ENCODE measurements at places on chromosomes 4 and X.

GRCh38 chr4:55500072-55500471, 46.6 kb downstream of the CLOCK start:
- DNase-seq = no peak

DNA sequence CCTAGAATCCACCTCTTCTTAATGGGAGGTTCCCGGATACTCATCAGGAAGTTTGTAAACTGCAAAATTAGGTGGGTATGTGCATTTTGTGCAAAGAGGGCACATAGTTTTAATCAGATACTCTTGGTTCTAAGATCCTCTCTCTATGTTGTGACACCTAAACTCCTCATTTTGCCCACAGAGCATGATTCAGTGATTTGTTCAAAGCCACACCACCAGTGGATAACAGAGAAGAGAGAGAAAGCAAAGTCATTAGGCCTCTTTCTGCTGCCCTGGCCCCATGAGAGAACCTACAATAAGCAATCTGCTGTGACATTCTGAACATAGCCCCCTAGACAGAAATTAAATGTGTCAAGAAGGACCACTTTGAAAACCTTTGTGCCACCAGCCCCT, 72.3 kb upstream of the STIM2 start:
- no peak for DNase-seq

GRCh38 chr4:112290341-112290740, 4.6 kb upstream of the TIFA start:
- DNase-seq = no peak

DNA sequence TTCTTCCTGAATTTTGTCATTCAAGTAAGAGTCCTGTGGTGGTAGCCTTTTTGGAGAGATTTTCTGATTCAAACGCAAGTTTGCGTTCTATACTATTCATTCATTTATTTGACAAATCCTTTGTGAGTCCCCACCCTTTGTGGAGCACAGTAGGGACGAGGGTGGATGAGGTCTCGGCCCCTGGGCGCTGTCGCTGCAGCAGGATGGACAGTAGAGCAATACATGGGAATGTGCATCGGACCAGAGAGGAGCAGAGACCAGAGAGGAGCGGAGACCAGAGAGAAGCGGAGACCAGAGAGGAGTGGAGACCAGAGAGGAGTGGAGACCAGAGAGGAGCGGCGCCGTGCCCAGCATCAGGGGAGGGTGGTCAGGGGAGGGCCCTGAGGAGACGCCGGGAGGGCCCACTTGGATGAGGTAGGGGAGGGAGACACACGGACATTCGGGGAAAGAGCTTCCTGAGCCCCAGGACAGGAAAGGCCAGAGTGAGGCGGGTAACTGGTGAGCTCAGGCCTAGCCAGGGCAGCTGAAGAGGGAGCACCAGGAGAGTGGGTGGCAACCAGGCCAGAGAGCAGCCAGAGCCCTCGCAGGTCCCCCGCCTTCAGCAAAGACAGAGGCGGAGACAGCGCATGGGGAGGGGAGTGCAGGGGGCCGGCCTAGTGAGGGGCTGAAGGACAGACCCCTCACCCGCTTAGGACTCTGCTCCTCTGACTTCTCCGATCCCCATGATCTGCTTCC, 67.3 kb downstream of the NAT8L start:
- DNase-seq = no peak

DNA sequence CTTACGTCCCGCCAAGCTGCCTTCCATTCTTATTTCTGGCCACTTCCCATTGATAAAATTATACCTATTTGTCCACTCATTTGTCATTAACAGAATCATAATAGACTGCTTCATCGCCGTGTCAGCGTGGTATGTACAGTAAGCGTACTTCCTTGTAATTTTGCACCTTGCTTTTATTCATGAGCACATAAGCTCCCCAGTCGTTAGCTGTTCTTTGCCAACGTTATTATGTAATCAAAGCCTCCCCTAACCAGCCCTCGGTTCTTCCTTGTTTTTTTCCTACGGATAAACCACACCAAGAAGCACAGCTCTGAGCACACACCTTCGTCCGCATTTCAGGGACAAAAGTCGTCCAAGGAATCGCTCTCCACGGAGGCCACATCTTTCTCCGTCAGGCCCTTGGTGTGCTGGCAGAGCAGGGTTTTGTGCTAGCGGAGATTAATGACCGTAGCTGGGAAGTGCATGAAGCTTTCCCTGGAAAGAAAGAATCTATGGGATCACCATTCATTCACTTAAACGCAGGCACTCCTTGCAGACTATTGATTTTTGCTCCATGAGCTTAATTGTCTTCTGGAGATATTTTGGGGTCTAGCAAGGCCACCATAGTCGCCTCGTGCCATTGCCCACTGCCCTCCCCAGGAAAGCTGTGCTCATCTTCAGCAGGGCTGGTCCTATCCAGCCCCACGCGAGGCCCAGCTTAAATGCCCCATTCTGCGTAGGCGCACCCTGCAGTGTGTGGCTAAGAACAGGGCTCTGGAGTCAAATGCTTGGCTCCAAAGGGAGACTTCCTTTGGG, 200.9 kb upstream of the PSAPL1 start:
- DNase-seq = no peak

GRCh38 chr4:84753321-84753972, 170.5 kb downstream of the CDS1 start:
- no peak for DNase-seq

DNA sequence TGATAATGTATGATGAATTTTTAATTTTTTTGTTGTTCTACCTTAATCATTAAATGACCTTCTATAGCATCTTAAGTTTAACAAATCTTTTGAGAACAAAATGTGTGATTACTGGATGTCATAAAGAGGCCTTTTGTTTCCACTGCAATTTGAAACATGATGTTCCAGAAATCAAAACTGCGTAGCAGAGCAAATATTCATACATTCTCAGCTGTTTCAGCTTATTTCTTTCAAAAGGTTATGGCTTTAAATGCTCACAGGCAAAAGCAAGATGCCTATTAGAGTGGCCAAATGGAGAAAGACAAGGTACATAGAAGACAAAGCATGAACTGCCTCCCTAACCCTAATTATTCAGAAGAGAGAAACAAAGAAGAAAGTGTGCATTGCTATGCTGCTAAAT, 233.0 kb upstream of the SLC7A11 start:
- DNase-seq = no peak

- no peak for DNase-seq
These were observed 393.8 kb upstream of the GRID2 start for GRCh38 chr4:91909963-91910362.

- no peak for DNase-seq
These were observed at the start of the genes CT45A10 and SAGE1 for GRCh38 chrX:135893294-135893817. CT45A10 (minus strand) TSS chrX:135893444; CDS start chrX:135885344, 8,100 bp downstream. SAGE1 (plus strand) TSS chrX:135893716; CDS start chrX:135896243, 2,527 bp downstream.

DNA sequence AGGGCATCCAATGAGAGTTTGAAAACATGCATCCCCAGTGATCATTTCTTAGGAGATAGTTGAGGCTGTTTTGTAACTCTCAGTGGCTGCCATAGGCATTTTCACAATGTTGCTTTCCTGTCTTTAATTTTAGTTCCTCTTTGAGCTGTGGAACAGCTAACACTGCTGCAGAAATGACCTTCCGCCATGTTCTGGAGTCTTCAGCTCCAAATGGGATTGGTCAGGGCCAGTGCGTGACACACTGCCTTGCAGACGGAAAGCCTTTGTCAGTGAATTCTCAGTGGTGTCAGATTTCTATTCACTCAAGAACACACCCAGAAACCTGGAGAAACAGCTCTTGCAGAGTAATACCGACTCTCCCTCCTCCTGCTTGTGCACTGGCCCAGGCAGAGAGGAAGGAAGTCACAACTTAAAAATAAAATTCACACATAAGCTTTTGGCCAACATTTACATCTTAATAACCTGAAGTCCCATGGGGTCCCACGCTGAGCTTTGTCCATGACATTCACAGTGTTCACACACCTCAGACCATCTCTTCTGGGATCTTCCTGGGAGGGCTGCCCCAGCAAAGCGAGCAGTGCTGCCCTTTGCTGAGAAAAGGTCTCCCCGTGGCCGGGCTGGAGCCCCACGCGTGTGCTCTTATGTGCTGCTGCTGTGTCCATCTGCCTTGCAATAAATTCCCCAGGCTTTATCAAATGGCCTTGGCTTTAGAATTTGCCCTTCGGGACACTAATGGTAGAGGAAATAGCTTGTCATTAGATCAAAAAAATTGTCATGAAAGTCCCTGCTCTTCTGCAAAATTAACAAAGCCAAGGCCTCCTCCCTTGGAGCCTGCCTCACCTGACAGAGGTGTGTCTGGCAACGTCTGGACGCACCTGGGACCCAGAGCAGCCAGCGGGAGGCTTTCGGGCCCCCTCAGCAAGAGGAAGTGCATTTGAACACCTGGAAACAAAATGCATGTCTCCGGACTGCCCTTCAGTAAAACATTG, 126.8 kb downstream of the IRF2 start:
- no peak for DNase-seq

- no peak for DNase-seq
These were observed 69.7 kb downstream of the TMEM154 start for GRCh38 chr4:152610131-152610530.

DNA sequence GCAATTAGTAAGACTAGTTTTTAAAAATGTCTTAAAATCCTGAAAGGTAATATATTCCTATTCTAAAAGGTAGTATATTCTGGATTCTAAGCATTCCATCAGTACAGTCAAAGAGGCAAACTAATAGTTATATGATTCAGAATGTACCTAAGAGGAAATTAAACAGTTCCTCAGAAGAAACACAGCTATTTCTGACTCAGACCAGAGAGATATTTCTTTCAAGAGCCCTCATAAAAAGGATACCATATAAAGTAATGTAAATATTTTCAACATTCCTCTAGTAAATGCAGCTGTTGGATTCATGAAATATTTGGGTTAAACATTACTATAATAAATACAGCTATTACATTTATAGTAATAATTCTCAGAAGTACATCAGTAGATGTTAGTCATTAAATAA, 358.3 kb downstream of the MAGEB5 start:
- no peak for DNase-seq

DNA sequence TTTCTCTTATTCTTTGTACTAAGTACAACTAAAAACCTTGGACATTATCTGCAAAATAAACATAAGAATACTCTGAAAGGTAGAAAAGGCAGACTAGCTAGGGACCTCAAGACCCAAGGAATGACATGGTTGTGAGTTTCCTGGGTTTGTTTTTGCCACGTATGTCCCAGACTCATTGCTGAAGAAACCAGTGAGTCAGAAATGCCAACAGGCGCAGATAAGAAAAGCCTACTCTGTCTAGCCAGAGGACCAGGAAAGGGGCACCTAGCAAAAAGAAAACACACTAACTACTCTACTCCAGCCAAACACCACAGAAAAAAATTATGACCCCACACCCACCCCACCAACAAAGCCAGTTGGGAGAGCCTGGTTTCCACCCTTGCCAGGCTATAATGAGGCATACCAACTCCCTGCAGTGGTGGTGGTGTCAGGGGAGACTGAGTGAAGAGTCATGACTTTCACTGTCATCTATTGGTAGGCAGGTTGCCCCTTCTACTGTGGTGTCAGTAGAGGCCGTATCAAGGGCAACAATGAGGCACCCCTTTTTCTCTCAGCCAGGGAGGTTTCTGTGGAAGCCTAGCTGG, 10.9 kb downstream of the MTMR1 start:
- no peak for DNase-seq

DNA sequence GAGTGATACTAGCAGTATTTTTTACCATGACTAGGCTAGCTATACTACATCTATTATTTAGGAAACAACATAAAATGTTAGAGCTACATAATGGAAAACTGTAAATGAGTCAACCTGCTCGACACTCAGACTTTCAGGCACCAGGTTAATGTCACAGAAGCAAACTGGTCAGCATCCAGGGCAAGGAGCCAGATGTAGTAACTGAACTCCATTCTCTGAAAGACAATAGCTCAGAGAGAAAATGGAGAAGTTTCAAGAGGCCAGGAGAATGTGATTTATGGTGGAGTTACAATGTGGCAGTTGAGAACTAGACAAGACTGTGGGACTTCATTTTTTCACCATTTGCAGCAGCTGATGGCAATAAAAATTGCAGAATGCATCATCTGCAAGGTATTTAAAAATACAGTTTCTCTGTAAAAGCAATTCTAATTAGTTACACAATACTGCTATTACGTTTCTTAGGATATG, 342.7 kb upstream of the PABPC4L start:
- DNase-seq = no peak

GRCh38 chrX:15939737-15940136, 85.1 kb upstream of the AP1S2 start:
- no peak for DNase-seq

DNA sequence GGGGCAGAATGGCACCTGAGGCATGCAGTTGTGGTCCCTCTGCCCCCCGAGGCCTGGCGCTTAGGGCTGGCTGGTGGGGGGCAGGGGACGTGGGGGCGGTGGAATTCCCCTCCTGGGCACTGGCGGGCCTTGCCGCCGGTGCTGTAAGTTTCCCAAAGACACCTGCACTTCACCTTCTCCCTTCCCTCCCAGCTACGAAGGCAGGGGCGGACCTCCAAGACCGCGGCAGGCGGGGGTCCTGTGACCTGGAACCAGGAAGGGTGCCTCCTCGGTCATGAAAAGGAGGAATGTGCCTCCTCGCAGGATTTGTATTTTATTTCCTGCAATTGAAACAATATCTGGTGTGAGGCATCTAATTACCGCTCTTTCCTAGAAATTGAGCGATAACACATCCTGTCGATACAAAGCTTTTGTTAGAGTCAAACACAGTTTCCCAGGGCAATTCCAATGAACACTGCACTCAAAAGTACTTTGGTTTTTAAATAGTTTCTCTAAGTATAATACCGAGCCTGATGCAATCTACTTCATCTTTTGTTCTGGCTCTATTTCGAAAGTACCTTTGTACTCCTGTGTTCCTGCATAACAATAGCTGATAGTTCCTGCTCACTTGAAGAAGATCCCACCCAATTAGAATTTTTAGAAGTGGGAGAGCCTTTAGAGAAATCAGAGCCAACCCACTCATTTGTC, 12.3 kb upstream of the ADRA2C start:
- DNase-seq = no peak

GRCh38 chr4:100417565-100417964, 100.3 kb downstream of the EMCN start:
- no peak for DNase-seq
